ENCODE measurements at places on chromosomes 4 and X.
A peak's percentile ranks its signal among the peaks of the same experiment; 100 is the strongest.

- no peak for DNase-seq
Measured at GRCh38 chr4:184384056-184384809, 90.1 kb downstream of the IRF2 start.

DNA sequence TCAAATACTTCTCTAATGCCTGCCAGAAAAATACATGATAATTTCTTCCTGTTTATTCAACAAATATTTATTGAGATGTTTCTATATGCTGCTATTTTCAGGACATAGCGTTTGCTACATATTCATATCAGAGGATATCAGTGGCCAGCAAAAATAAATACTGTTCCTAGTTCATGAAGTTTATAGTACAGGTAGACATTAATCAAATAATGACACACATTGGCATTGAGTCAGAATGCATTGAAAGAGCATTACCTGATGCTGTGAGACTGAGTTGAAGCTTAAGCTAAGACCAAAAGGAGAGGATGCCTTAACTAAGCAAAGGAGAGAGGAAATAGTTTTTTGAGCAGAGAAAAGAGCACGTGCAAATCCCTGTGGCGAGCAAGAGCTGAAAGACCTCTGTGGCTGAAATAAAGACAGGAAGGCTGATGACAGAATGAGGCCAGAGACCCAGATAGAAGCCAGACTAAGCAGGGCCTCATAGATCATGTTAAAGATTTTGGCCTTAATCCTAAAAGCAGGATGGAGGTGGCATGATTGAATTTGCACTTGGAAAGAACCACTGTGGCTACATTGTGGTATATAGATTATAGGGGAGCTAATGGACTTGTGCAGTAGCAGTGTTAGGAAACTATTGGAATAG lies 36.2 kb downstream of the FAM241A start:
- no peak for DNase-seq

GRCh38 chr4:119212964-119213606 lies 572 bp downstream of the USP53 start:
- no peak for DNase-seq

- no peak for DNase-seq
Measured at GRCh38 chr4:75584067-75584466, 28.2 kb downstream of the ODAPH start.

DNA sequence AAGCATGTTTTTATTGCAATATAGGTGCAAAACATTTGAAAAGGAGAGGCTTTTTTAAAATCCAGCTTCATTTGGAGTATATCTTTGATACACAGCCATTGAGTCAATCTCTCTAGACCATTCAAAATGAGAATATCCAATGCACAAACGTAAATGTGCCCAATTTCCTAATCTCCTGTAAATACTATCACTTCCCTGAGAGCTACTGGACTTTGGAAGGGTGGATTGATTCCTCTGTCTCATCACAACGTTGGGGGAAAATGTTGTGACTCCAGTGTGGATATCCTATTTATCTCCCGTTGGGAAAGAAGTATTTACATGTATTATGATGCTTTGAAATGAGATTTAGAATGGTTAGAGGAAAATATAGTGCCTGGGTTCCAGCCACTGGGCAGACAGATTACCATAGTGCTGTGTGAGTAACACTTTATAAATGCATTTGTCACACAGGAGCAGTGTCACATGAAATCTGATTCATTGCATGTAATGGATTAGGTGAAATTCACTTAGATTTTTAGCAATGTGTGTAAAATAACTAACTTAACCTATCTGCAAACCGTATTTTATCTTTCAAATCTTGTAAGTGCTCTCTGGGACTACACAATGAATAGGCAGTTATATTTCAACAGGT lies 64.4 kb upstream of the VCX3A start:
- DNase-seq = no peak

DNA sequence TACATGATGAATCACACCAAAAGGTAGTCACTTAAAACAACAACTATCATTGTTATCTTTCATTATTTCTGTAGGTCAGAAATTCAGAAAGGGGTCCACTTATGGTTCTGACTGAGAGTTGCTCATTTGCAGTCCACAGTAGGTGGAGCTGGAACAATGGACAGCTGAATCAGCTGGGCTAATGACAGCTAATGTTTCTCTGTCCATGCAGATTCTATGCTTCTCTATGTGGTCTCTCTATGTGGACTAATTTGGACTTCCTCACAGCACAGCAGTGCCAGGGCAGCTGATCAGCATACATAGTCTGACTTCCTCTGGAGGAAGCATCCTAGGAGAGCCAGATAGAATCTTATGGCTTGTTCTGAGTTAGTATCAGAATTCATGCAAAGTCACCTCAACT lies 131.7 kb upstream of the INTU start:
- no peak for DNase-seq

DNA sequence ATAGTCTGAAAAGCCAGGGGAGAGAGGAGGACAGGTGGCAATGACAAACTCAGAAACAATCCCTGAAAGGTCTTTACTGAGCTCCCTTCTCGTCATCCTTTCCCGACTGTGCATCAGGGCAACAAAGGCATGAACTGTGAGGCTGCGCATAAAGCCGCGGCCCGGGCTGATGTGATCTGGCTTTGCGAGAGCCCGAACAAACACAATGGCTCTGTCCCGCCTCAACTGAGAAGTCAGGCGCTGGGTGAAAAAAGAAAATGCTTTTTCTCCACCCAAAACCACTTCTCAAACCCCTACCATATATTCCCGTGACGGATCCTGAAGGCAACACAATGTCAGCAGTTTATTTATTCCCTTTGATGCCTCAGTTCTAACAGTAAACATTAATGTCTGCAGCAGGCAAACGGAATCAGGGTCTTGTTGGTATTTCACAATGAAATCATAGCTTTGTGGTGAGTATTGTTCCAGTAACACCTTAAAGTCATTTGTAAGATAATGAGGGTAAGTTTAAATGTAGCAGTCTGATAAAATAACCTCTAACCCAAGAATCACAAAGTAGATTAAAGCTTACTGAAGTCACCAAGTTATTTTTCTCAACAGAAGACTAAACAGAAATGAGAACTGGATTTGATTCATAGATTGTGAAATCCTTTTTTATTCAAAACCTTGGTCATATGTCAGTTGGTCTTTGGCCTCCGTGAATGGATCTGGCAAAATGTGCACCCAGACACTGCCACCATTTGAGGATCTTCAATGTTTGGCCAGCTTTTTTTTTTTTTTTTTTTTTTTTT lies 67.4 kb downstream of the APBB2 start:
- DNase-seq = no peak

- no peak for DNase-seq
Measured at GRCh38 chrX:358651-359143, 28.0 kb downstream of the PPP2R3B start.

- no peak for DNase-seq
Measured at GRCh38 chr4:6566391-6567190, 8.4 kb upstream of the MAN2B2 start.

DNA sequence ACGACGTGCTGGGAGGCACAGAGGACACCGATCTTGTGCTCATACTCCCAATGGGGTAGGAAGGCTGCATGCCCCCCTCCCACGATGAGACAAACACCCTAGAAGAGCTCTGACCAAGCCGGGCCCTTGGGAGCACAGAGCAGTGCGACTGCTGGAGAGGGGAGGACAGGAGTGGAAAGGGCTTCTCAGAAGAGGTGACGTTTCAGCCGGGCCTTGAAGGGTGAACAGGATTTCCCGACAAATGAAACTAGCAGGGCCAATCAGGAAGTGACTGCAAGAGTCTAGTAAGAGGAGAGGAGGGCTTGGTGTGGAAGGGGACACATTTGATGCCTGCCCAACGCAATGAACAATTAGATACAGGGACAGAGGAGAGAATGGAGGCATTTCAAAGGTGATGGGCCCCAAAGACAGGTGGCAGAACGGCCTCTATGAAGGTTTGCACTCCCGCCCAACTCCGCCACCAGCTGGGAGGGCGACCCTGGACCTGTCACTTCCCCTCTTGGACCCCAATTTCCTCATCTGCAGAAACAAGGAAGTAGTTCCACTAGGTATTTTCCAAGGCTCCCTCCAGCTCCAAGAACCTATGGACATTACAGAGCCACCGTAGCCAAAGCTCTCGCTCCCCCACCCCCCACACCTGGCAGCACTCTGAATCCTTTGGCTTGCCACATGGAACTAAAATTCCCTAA lies 3.9 kb downstream of the HCFC1 start:
- peak; percentile 59 for DNase-seq

DNA sequence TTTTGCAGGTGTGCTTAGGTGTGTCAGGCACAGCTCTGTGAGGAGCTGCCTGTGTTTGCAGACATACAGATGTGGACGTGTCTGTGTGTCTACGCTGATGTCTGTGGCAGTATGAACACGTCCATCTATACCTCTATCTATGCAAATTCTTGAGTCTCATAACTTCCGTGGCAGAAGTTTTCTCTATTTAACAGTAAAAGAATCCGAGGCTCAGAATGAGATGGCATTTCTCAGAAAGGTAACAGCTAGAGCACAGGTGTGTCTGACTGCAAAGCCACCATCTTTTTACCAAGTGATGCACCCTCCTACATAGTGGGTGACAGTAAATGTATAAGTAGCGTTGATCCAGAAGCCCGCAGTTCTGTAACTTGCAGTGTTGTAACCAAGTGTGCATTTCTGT lies 39.9 kb upstream of the CYP4V2 start:
- DNase-seq = no peak

DNA sequence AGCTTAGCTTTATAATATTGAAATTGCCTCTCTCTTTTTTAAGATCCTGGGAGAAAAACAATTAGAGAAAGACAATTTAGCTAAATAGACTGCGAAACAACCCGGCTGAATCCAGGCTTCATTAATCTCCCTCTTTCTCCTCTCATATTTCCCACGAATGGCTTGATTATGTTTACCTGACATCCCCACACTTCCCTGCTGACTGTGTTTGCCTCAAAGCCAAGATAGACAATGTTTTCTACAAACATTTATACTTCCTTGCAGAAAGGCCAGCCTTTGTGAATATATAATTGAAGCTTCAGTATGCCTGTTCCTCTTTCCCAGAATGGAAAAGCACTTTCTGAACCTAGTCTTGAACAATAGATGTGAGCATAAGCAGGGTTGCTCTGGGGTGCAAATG lies 566.8 kb downstream of the PDHA2 start:
- no peak for DNase-seq

- no peak for DNase-seq
Measured at GRCh38 chr4:59956366-59956765, 1243.8 kb upstream of the ADGRL3 start.

- DNase-seq = no peak
Measured at GRCh38 chrX:26208012-26208411, 8.0 kb upstream of the MAGEB5 start.

DNA sequence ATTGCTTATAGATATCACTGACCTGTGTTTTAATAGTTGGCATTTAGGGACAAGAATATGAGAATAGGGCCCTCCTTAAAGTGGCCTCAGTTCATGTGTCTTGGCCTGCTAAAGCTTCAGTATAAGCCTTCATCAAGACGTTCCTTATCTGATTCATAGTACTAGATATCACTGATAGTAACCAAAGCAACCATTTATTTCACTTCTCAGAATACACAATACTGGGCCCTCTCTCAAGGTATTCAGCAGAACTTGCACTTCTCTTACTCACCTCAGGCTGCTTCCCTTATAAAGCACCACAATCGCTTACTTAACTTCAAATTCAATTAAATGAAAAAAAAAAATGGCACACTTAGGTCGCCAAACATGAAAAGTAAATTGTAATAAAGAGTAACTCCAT lies 259.4 kb upstream of the PCDH7 start:
- no peak for DNase-seq

- peak; percentile 44 for DNase-seq
Measured at GRCh38 chr4:3369781-3370674, 71.7 kb upstream of the HGFAC start.

GRCh38 chr4:7193030-7193958 lies 956 bp downstream of the SORCS2 start:
- DNase-seq = no peak

GRCh38 chr4:52912608-52913007 lies 50.5 kb downstream of the RASL11B start:
- DNase-seq = no peak

DNA sequence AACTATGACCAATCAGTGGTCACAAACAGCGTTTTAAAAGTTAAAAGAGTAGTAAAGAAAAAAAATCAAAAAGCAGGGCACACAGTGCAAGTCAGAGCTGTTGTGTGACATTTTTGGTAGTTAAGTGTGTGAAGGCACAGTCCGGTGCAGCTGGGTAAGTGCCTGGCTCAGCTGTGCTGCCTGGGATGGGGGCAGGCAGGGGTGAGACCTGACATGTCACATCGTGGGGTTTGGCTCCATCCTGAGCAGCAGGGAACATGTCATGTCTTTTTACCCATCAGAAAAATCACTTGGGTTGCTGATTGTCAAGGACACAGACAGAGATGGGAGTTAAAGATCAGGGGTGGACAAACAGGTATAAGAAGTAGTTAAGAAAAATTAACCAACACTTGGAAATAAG lies 125.1 kb downstream of the NSUN7 start:
- no peak for DNase-seq

- no peak for DNase-seq
Measured at GRCh38 chr4:167606551-167606950, 372.3 kb upstream of the SPOCK3 start.

- DNase-seq = peak; percentile 57
Measured at GRCh38 chr4:152778656-152779512, 646 bp downstream of the TIGD4 start.

DNA sequence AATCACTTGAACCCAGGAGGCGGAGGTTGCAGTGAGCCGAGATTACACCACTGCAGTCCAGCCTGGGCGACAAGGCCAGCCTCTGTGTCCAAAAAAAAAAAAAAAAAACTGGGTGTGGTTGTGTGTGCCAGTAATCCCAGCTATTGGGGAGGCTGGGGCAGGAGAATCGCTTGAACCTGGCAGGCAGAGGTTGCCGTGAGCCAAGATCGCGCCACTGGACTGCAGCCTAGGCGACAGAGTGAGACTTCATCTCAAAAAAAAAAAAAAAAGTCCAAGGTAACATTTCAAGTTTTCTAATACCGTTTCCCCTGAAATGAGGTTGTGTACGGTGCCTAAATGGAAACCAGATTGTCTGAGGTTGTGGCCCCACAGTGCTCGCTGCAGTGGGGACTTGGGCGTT lies 35.6 kb downstream of the FAM193A start:
- no peak for DNase-seq

- DNase-seq = no peak
Measured at GRCh38 chr4:120545391-120545790, 377.1 kb downstream of the PRDM5 start.

GRCh38 chrX:41671082-41671481 lies 17.7 kb upstream of the GPR34 start:
- no peak for DNase-seq

DNA sequence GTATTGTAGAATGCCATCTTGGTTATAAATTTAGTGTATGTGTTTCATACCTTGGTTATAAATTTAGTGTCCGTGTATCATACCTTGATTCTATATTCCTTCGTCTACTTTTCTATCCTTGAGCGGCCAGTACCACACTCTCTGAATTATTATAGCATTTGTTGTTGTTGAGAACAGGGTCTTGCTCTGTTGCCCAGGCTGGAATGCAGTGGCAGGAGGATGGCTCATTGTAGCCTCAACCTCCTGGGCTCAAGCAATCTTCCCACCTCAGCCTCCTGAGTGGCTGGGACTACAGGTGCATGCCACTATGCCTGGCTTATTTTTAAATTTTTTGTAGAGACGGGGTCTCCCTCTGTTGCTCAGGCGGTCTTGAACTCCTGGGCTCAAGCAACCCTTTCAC lies 50.1 kb downstream of the FAM193A start:
- no peak for DNase-seq

Measured in CD8-positive, alpha-beta memory T cell (primary cell).